ENCODE measurements at places on chromosomes 7 and 10.

GRCh38 chr10:3167611-3168330 lies 4.8 kb downstream of the PITRM1 start:
- DNase-seq, result no peak

- no peak for DNase-seq
These were observed 171.9 kb downstream of the FGFR2 start for GRCh38 chr10:121426307-121426706.

DNA sequence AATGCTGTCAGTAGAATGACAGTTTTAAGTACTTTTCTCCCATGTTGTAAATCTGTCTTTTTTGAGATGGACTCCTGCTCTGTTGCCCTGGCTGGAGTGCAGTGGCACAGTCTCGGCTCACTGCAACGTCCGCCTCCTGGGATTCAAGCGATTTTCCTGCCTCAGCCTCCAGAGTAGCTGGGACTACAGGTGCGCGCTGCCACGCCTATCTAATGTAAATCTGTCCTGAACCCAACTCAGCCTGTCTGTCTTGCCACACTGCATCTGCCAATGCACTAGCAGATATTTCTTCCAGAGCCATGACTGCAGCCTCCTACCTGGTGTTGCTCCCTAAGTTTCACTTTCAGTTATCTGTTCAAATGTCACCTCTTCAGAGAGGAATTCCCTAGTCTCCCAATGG lies 264.1 kb downstream of the PHF14 start:
- no peak for DNase-seq

DNA sequence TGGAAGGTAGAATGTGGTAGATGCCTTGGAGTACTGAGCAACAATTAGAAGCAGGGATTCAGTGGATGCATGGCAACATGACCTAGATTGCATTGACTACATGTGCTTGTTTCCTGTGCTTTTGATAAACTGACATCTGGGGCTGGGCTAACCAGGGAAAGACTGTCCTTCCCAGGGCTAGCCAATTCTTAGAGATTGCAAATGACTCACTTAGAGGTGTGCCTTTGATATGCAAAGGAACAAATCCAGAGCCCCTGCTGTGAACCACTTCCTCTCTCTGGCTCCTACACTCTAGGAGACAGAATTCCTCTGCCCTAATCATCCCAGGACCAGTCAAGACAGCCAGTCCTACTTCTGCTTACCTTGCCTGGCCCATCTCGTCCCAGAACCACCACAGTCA lies 651.5 kb downstream of the LRMDA start:
- DNase-seq, result no peak

GRCh38 chr10:34374356-34375045 lies 440.6 kb downstream of the PARD3 start:
- DNase-seq, result no peak

DNA sequence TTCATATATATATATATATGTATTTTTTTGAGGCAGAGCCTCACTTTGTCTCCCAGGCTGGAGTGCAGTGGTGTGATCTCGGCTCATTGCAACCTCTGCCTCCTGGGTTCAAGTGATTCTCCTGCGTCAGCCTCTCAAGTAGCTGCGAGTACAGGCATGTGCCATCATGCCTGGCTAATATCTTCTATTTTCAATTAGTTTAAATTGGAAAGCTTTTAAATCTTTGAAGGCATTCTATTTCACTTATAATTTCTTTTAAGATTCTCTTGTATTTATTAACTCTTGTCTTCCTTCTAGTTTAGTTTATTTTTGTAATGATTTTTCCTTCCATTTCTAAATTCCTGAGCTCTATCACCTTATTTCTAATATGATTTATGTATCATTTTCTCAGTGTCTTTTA lies 71.2 kb downstream of the TPST1 start:
- no peak for DNase-seq

DNA sequence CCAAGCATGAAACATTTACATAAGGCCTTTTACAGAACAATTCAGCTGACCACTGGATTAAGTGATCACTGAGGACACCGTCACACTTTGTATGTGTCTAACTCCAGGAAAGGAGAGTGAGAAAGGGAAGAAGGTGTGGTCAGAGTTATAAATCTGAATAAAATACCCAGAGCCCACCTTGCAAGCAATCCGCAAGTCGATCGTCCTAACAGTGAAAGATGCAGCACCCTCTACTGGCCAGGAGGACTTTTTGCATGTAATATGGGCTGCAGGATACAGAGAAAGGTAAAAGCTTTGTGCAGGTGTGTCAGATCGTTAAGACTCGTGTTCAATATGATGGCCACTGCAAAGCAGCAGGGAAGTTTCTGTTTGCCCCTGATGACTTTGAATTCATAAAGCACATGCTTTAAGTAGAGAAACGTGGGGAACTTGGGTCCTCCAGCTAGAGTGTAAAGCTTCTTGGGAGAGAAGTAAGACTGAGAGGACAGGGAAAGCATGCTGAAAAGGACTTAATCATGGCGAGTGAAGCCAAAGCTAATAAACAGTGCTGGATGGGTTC lies 68.5 kb upstream of the BMPER start:
- DNase-seq, result no peak

- no peak for DNase-seq
These were observed 520 bp upstream of the WNT2 start for GRCh38 chr7:117323305-117323850.

DNA sequence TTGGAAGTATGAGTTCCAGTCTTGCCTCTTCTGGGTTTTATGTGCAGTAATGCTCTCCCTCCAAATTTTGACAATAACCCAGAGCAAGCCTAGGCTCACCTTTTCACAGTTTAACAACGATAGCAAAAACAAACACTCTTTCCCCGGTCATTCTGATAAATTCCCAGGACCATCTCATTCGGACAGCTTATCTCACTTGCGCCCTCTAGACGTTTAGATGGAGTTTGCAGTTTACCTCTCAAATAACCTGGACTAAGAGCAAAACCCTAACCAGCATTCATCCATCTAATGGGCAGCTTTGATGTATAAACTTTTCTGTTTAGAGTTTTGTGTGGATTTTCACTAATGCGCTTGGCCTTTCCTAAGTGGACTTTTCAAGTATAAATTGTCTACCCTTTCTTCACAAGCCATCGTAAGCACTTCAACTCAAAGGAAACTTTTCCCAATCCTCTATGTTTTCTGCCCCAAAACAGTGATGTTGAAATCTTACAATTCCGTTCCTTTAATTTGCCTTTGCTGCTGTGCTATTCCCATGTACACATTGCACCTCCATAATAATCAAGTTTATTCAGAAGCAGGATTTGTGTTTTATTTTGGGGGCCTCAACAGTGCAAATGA lies 114.9 kb downstream of the HDAC9 start:
- no peak for DNase-seq

DNA sequence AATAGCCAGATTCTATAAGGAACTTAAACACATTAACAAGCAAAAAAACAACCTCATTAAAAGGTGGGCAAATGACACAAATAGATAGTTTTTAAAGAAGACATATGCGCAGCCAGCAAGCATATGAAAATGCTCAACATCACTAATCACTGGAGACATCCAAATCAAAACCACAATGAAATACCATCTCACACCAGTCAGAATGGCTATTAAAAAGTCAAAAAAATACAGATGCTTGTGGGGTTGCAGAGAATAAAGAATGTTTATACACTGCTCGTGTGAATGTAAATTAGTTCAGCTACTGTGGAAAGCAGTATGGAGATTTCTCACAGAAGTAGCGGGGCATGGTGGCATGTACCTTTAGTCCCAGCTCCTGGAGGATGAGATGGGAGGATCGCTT lies 164.0 kb downstream of the CHRM2 start:
- DNase-seq, result no peak

DNA sequence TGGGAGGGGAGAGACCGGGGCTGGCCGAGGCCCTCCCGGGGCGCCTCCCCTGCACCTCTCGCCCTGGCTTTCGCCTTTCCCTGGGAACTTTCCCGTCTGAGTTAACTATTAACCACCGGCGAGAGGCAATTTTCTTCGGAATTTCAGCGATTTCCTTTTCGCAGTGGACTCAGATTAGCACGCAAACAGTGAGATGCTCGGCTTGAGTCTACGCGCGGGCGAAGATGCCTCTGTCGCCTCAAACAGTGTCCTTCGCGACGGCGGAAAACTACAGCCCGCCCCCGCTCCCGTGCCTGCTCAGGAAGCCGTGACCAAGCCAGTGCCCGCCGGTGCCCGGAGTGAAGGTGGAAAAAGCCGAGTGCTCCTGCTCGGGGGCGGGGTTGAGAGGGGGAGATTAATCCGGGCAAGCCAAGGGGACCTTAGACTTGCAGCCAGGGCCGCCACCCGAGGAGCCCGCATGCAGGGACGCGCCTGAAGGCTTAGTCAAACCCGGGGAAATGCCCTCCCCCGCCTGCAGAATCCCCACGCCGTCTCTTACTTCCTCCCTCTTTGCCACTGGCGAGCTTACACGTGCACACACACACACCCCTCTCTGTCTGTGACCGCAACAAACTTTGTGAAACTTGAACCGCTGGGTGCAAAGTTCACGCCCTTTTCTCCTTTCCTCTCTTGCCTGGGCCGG lies 14.5 kb upstream of the PAX2 start:
- no peak for DNase-seq

DNA sequence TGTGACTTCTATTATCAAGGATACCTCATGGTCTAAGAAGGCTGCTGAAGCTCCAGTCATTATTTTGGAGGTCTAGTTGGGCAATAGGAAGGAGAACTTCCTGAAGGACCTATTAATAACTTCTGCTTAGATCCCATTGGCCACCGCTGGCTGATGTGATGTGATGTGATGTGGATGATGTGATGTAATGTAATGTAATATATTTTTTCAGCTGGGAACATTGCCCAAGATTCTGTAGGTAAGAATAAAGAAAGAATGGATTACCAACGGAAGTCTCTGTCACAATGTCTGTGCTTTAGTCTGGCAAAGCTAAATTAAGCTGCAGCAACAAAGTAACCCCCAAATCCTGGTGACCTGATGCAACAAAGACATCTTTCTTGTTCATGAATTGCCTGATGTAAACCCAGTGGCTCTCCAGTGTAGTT lies 233.7 kb downstream of the PTEN start:
- no peak for DNase-seq

GRCh38 chr10:44033008-44033407 lies 351.9 kb downstream of the CXCL12 start:
- DNase-seq, result no peak

- DNase-seq, result no peak
These were observed 15.6 kb downstream of the MBL2 start for GRCh38 chr10:52756966-52757365.

DNA sequence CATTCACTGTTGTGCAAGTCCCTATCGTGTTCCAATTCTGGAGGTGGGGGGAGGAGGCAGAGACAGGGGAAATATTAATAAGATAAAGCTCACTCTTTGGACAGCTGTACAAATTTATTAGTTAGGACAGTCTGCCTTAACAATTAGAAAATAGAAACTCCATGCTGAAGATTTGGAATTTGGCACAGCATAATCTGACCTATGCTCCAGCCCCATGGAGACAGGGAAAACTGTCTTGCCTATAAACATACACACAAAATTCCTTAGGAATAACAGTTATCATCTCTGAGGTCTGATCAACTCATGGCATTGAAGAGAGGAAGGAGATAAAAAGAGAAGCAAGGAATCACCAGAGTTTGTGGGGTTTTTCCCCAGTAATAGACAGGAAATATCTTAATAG lies 335.4 kb upstream of the MEOX2 start:
- no peak for DNase-seq

- no peak for DNase-seq
These were observed 79.3 kb upstream of the ACBD5 start for GRCh38 chr10:27319752-27320431.

DNA sequence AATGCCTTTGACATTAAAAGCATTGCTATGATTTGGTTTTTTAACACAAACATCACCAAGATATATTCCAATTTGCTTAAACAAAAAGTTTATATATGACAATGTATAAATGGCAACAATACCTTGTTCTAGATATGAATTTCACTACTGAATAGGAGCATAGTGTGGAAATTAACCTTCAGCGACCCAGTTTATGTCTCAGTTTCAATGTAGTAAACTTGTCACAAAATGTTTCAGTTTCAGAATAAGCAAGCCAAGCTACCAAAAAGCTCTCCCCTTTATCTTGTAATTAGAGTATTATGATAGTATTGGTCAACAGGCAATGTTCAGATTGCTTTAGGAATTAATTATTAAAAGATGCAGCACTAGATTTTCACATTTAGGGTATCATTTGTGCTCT lies 99.6 kb upstream of the PCDH15 start:
- no peak for DNase-seq

DNA sequence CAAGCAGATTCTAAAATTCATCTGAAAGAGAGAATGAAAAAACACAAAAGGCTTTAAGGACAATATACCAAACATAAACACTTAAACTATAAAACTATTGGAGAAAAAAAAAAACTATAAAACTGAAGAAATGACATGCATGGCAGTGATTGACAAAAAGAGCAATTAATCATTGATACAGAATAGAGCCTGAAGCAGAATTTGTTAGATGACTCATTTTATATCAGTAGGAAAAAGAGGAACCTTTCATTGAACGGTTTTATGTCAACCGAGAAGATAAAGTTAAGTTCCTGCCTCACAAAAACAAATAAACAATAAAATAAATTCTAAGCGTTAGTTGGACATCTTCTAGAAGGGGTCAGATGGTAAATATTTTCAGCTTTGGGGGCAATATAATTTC lies 23.3 kb downstream of the NPY start:
- no peak for DNase-seq

DNA sequence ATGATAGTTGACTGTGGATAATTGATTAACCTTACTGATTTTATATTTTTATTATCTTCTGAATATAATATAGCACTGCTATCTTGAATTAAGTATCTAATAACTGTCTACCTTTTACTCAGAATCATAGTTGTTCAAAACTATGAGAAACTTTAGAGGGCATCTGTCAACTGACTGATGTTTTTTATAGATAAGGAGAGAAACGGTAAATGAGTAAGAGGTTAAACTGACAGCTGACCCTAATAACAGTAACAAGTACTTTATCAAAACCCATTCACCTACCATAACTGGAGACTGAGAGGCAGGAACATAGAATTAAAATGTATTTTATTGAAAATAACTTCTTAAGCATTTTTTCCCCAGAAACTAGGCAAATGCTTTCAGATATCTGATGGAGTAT lies 62.2 kb downstream of the CYP51A1 start:
- DNase-seq, result no peak

- no peak for DNase-seq
These were observed 58.5 kb upstream of the IGFBP3 start for GRCh38 chr7:45979275-45980180.

GRCh38 chr10:132376394-132376851 lies 20.6 kb upstream of the PWWP2B start:
- DNase-seq, result no peak

DNA sequence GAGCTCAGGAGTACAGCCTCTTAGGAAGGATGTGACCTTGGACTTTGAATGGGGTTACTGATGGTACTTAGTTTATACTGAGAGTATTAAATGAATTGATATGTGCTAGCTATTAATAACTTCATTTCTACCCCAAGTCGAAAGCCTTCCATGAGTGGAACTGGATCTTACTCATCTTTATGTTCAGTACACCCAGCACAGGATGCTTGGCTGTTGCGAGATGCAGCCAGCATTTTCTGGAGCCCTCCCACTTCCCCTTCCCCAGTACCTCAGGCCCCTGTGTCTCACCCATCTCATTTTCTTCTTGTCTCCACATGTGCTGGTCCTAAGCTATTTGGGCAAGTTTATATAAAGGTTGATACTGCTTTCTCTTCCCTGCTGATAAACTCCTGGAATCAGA lies 7.2 kb downstream of the UPP1 start:
- no peak for DNase-seq

Measured in stimulated activated CD4-positive, alpha-beta T cell treated with anti-CD3 and anti-CD28 coated beads, TNF-alpha, amount 100 ng/mL, for 1 hour (primary cell).